ENCODE measurements at places on chromosomes 2 and 18.

GRCh38 chr2:169272010-169272409 lies 90.3 kb downstream of the LRP2 start:
- DNase-seq: no peak

GRCh38 chr2:174888646-174889271 lies 116.4 kb downstream of the CHN1 start:
- no peak for DNase-seq

DNA sequence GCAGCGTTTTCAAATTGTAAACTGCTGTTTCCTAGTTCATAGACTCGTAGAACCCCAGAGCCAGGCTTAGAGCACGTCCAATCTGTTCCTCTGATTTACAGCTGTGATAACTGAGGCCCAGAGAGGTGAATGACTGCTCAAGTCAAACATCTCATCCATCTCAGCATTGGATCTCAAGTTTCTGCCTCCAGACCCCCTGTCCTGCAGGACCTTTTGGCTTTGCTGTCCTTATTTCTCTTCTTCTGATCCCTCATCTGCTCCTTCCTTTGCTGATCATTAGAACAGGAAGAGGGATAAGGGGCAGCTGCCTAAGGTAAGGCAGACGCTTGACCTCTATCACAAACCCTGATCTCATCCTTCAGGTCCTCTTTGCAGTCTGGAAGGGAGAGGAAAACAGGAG lies 58.5 kb upstream of the CREB1 start:
- DNase-seq: no peak

GRCh38 chr2:169975221-169975620 lies 148.0 kb downstream of the UBR3 start:
- no peak for DNase-seq

DNA sequence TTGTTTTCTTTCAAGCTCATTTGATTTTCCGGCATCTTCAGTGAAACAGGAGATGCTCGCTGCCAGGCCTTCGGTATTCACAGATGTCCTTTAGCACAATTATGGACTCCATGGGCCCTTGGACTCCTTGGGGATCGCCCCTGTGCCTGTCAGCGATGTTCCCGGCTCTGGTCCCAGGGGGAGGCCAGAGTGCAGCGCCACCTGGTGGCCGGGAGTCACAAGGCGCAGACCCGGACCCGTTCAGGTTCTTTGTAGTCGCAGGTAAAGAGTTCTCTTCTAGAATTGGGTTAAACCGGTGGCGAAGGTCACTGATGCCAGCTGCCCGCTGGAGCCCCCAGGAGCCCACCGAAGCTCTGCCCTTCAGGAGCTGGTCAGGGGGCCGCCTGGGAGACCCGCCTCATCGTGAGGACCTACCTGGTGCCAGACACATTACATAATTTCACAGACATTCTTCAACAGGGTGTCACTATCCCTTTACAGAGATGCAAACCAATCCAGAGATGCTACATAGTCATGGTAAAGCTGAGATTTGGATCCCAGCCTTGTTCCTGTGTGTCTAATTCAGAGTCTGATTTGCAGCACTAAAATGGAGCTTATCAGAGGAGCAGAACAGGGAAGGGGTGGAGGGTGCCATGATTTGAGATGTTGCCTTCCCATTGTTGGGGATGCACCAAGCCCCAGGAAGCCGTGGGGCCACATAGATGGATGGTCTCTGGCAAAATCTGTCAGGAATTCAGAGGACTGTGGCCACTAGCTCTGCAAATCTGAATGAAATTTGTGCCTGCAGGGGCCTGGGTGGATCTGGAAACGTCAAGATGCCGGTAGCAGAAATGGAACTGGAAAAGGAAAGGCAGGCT lies 6.0 kb upstream of the INPP5D start:
- peak; percentile 90 for DNase-seq

DNA sequence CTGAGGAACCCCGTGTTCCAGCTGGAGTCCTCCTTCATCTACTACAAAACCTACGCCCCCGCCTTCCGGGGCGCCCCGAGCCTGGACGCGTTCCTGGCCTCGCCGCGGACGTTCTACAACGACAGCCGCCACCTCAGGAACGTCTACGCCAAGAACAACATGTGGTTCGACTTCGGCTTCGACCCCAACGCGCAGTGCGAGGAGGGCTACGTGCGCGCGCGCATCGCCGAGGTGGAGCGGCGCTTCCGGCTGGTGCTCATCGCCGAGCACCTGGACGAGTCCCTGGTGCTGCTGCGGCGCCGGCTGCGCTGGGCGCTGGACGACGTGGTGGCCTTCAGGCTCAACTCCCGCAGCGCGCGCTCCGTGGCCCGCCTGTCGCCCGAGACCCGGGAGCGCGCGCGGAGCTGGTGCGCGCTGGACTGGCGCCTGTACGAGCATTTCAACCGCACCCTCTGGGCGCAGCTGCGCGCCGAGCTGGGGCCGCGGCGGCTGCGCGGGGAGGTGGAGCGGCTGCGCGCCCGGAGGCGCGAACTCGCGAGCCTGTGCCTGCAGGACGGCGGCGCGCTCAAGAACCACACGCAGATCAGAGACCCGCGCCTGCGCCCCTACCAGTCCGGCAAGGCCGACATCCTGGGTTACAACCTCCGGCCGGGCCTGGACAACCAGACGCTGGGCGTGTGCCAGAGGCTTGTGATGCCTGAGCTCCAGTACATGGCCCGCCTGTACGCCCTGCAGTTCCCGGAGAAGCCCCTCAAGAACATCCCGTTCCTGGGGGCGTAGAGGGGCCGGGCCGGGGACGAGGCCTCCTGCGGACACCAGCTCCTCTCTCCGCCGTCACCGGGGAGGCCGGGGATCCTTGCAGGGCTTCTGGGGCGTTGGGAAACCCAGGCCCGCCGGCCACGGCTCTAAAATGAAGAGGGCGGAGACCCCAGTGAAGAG lies 5.3 kb upstream of the NEU4 start:
- DNase-seq: peak; percentile 80

GRCh38 chr2:45872211-45872610 lies 220.7 kb downstream of the PRKCE start:
- DNase-seq: no peak

GRCh38 chr2:177900082-177900481 lies 172.5 kb downstream of the PDE11A start:
- DNase-seq: no peak

- no peak for DNase-seq
Observed at GRCh38 chr2:45000341-45000901, 8.8 kb downstream of the SIX2 start.

- DNase-seq: no peak
Observed at GRCh38 chr2:145036421-145037011, 516.6 kb upstream of the ZEB2 start.

DNA sequence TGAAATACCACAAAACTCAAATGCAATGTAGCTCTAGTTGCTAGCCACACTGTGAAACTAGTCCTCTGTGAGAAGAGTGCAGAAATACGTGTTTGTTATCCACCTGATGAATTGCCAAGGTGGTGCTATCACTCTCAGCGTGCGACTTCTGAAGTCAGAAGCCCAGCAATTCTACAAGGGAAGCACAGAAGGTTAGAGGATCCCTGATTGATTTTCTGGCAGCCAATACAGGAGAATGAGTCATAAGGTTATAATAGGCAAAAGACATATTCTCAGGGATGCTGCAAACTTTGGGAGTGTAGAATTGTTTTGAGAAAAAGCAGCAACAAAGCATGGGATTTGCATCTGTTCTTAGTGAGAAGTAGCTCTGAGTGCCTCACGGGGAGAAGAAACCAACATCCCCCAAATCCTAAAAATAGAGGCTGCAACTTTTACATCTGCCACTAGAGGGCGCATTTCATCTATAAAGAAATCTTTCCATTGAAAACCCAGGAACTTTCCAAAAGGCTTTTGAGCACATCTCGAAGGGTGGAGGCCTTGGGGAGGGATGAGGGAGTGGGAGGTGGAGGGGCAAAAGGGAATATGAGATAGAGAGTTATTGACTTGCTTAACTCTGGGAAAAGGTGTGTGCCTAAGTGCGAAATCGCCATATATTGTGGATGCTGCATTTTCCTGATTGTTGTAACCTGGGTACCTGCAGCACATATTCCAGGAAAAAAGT lies 78.0 kb downstream of the TMEM182 start:
- peak; percentile 38 for DNase-seq

Measured in GM13977 (cell line).